KBM-7 (cell line): ENCODE measurements at places on chromosomes 1 and 21.
A peak's percentile ranks its signal among the peaks of the same experiment; 100 is the strongest.

DNA sequence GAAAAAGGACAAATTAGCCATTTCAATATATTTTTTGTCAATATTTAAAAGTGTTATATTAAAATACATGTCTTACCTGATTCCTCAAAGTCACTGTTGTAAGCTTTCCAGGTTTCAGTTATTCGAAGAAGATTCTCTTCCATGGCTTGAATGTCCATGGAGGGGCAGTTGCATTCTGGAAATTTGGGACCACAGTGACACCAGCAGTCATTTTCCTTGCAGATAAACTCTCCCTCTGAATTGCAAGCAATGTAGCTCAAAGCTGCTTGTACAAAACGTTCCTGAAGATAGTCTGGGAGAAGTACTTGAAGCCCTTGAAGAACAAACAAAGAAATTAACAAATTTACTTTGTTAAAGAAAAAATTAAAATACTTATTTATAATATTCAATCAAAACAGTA, 251.7 kb downstream of the BRINP3 start:
- DNase-seq = no peak

DNA sequence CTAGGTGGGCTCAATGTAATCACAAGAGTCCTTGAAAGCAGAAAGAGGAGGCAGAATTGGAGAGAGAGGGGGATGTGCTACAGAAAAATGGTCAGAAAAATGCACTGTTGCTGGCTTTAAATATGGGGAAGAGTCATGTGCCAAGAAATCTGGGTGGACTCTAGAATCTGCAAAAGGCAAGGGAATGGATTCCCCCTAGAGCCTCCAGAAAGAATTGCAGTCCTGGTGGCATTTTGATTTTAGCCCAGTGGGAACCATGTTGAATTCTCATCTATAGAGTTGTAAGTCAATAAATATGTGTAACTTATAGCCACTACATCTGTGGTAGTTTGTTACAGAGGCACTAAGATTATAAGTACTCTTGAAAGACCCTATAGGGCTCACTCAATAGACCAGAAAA, 210.3 kb downstream of the ASTN1 start:
- DNase-seq = no peak

DNA sequence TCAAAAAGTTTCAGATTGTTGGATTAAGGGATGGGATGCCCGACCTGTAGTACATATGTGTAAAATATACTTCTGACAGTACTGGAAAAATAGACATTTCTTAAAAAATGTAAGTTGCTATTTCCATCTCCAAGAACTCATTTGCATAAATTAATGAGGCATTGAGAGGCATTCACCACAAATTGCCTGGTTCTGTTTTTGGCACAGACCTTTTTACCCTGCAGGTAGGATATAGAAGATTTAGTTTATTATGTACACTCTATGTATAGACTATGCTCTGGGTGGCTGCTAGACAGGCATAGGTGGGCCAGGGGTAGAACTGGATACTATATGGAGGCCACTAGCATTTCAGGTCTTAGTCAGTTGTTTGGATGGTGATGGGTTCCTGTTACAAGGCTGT, 8.0 kb downstream of the CCDC17 start:
- no peak for DNase-seq

DNA sequence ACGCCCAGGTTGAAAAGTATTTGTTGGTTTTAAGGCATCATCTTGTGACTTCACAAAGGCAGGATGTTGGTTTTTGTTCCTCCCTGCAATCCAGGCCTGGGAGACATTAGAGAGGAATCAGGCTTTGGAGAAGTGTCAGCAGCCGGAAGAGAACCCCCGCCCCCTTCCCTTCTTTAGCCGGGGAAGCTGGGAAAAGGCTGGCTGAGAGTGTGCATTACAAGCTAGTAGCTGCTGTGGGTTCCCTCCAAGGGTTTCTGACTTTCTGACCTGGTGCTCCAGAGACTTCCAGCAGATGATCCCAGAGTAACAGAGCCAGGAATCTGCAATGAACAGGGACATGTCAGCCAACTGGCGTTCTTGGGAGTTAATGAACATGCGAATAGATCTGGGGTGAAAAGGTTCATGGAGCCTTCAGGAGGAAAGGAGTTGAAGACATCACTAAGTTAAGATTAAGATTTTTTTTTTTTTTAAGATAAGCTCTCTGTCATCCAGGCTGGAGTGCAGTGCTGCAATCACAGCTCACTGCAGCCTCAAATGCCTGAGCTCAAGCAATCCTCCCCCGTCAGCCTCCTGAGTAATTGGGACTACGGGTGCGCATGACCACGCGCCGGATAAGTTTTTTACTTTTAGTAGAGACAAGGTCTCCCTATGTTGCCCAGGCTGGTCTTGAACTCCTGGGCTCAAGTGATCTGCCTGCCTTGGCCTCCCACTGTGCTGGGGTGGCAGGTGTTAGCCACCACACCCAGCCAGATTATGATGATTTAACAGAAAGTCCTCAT, 7.5 kb downstream of the DISP3 start:
- DNase-seq = no peak

DNA sequence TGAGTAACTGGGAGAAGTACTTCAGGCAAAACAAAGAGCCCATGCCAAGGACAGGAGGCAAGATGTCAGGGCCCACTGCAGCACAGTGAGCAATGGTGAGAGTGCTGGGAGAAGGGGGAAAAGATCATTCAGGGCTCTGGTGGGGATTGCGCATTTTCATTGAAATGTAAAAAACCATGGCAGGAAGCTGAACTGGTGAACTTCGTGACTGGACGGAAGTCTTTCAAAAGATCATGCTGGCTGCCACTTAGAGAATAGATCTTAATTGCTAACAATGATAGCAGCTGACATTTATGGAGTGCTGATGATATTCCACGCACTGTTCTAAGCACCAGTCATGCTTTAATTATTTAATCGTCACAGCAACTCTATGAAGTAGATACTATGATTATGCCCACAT, 107.0 kb downstream of the TGFBR3 start:
- no peak for DNase-seq

- peak; percentile 38 for DNase-seq
Observed at GRCh38 chr21:35829067-35829466, 231.3 kb downstream of the SETD4 start.
